Activated T-cell treated with anti-CD3 and anti-CD28 coated beads for 24 hours (primary cell): ENCODE measurements at places on chromosomes 1 and 21.

GRCh38 chr1:116877141-116877818, 32.4 kb upstream of the PTGFRN start:
- DNase-seq = no peak

- DNase-seq = no peak
Observed at GRCh38 chr1:99662539-99663080, 16.7 kb downstream of the PALMD start.

- no peak for DNase-seq
Observed at GRCh38 chr1:152912900-152913299, 4.6 kb downstream of the IVL start.

- peak; percentile 63 for DNase-seq
Observed at GRCh38 chr1:85200463-85201339, at the start of gene SYDE2. Gene SYDE2 (minus strand): TSS chr1:85201016. CDS start chr1:85200996, 20 bp downstream.

- peak; percentile 54 for DNase-seq
Observed at GRCh38 chr21:42145569-42146272, 73.2 kb upstream of the ABCG1 start.

- DNase-seq = peak; percentile 34
Observed at GRCh38 chr21:34526618-34527290, 14.7 kb upstream of the KCNE1 start.

DNA sequence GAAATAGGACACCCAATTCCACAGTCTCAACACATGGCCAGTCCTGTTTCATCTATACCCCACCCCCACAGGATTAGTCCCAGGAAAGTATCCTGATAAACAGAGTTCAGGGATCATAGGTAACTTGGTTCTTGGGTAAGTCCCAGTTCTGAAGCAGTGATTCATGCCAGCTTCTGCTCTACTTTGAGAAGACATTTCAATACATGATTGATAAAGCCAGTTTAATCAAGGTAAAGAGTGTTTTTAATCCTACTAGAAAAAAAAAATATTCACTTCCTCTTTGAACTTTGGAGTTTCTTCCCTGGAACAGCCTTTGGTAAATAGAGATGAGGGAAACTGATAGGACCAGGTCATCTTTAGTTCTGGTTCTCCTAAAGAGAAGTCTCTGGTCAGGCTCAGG, 142.4 kb downstream of the TLR5 start:
- DNase-seq = no peak

DNA sequence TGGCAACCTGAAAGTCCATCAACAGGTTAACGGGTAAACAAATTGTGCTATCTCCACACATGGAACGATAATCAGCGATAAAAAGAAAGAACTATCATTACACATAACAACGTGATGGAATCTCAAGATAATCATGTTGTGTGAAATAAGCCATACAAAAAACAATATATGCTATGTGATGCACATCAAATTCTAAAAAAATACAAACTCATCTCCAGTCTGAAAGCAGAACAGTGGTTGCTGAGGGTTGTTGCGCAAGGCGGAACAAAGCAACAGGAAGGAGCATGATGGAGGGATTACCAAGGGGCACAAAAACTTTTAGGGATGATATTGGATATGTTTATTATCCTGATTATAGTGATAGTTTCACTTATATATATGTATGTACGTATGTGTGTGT, 324.8 kb downstream of the VAV3 start:
- no peak for DNase-seq

GRCh38 chr1:63277195-63278192, 44.9 kb upstream of the FOXD3 start:
- DNase-seq = no peak

GRCh38 chr1:200468264-200469001, 58.6 kb upstream of the ZNF281 start:
- no peak for DNase-seq

- DNase-seq = no peak
Observed at GRCh38 chr1:164188497-164188896, 370.5 kb upstream of the PBX1 start.

GRCh38 chr1:67980028-67980427, 70.4 kb downstream of the DIRAS3 start:
- no peak for DNase-seq

GRCh38 chr1:3865606-3866160, 8.4 kb downstream of the DFFB start:
- DNase-seq = no peak

DNA sequence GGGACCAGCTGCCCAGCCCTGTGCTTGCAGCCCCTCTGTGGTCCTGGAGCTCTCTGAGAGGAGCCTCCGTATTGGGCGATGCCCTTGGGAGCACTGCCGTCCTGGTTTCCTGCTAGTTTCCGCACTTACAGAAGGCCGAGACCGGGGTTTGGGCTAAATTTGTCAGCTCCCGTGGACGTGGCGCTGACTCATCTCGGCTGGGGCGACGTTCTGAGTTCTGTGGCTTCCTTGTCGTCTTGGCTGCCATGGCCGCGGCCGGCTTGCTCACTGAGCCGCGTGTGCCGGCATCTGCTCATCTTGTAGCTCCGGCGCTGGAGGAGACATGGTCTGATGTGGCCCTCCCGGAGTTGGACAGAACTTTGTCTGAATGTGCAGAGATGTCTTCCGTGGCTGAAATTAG, 64.9 kb downstream of the PCNT start:
- no peak for DNase-seq

DNA sequence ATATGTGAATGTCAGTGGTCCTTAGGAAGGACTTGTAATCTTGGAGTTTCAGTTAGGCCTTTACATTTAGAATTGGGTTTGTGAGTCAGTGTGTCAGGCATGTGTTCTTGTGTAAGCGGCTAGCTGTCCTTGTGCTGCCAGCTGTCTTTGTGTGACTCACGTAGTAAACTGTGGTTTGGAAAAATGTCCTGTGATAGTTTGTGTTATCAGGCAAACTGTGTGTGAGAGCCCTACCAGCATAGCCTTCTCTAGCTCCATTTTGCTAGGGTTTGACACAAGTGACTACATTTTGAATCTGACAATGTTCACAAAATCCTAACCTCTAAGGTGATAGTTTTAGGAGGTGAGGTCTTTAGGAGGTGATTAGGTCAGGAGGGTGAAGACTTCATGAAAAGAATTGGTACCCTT, 6.9 kb upstream of the SLC35D1 start:
- no peak for DNase-seq

- peak; percentile 28 for DNase-seq
Observed at GRCh38 chr1:31010086-31010989, 55.2 kb downstream of the PUM1 start.

GRCh38 chr1:21573475-21573874, 64.3 kb downstream of the ALPL start:
- no peak for DNase-seq

- no peak for DNase-seq
Observed at GRCh38 chr21:37564924-37565529, 198.5 kb downstream of the DYRK1A start.

DNA sequence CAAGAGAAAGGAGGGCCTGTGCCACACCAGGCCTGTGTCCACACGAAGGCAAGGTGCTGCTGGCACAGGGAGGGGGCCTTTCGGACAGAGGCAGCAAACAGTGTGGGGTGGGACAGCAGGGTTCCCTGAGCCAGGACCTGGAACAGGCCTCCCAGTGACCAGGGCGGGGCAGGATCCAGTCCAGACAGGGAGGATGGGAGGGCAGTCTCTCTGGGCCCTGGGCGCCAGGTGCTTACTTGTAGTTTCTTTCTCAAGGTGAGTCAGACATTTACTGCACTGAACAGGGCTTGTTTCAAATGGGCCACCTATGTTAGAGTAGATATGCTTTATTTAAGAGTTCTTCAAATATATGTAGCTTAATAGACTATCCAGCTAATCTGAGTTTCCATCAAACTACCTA, 52.8 kb upstream of the STUM start:
- no peak for DNase-seq

DNA sequence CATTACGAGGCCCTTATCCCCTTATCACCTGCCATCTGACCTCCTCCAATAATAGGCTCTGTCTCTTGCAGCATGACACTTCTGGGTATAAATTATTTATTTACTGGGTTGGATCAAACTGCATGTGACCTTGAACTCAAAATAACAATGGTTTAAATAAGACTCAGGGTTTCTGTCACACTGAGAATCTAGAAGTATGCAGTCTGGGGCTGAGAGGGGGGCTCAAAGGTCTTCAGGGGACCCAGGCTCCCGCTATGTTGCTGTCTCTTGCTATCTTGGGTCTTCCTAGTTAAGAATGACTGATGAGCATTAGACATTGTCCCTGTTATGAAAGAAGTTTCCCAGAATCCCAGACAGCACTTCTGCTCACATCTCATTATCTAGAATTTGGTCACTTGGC, 133.5 kb downstream of the URB2 start:
- no peak for DNase-seq

- DNase-seq = no peak
Observed at GRCh38 chr1:52978045-52978444, 51.0 kb downstream of the SCP2 start.

- no peak for DNase-seq
Observed at GRCh38 chr21:16534408-16535101, 804.8 kb downstream of the USP25 start.

- no peak for DNase-seq
Observed at GRCh38 chr1:8512504-8512903, 194.6 kb downstream of the SLC45A1 start.

GRCh38 chr1:227779685-227780084, 35.8 kb upstream of the PRSS38 start:
- no peak for DNase-seq

DNA sequence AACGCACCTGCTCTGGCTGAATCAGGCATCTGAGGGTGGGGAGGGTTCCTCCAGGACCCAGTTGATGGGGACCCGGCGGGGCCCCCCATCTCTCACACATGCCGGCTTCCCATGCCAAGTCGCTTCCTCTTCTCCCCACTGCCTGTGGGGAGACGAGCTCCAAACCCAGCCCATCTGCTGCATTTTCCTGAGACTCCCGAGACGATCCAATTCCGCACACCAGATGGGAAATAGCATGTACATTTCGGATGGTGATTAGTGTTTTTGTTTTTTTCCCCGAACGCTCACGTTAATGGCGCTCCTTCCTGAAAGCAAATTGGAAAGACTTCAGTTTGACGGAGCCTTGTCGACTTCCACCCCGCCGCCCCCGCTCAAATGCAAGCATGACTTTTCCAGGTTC, 13.2 kb upstream of the GRIK3 start:
- no peak for DNase-seq

GRCh38 chr1:8059161-8059622, 33.1 kb upstream of the ERRFI1 start:
- no peak for DNase-seq

DNA sequence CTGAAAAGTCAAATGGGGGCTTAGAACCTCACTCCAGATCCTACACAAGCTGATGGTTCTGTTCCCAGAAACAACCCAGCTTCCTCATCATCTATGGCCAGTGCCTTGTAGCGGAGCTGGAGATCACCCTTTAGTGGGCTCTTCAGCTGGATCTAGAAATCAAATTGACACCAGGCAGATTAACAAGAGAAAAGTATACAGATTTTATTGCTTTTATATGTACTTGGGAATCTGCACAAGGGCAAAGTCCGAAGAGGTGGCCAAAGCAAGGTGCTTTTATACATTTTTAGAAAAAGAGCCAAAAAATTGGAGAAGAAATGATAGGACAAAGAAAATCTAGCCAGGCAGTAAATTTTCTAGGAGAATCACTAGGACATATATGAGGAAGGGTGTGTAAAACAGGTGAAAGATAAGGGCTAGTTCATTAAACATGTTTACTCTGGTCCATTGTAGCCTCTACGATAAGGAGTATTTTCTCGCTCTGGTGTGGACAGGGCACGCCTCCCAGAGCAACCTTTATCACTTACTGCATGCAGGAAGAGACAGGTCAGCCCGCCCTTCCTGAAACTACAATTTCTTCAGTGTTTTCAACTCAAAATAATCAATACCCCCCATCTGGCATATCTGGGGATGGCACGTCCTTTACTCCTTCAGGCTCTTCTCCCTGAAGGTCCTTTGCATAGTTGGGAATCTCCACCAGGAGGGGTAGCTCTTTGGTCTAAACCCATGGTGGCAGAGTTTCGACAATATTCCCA, 14.0 kb upstream of the LGALS8 start:
- DNase-seq = no peak

- DNase-seq = no peak
Observed at GRCh38 chr1:24986372-24986965, 56.4 kb upstream of the RUNX3 start.

- DNase-seq = no peak
Observed at GRCh38 chr21:34833465-34833864, 164.7 kb downstream of the CLIC6 start.

- DNase-seq = no peak
Observed at GRCh38 chr1:208019257-208019656, 108.3 kb upstream of the CD34 start.

GRCh38 chr1:100001462-100001861, 31.7 kb downstream of the SLC35A3 start:
- no peak for DNase-seq

- DNase-seq = no peak
Observed at GRCh38 chr1:3444298-3444697, 10.2 kb upstream of the ARHGEF16 start.

- peak; percentile 71 for DNase-seq
Observed at GRCh38 chr1:156601122-156601830, at the start of gene GPATCH4. Gene GPATCH4 (minus strand): TSS chr1:156601479.

GRCh38 chr1:44284184-44284583, 70.9 kb downstream of the ERI3 start:
- no peak for DNase-seq

DNA sequence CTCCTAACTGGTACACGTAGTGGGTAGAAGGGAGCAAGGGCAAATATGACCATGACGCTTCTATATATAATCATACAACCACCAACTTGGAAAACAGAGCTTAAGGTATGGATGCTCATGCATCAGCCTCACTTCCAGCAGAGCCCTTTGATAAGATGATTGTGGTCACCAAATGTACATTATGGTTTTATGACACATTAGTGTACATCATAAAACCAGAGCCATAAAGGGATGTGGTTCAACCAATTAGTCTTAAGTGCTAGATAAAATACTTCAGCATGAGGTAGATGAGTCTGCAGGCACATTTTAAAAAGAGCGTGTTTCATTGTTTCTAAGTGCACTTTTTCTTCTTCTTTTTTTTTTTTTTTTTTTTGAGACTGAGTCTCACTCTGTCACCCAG, 43.7 kb downstream of the NIBAN1 start:
- no peak for DNase-seq

DNA sequence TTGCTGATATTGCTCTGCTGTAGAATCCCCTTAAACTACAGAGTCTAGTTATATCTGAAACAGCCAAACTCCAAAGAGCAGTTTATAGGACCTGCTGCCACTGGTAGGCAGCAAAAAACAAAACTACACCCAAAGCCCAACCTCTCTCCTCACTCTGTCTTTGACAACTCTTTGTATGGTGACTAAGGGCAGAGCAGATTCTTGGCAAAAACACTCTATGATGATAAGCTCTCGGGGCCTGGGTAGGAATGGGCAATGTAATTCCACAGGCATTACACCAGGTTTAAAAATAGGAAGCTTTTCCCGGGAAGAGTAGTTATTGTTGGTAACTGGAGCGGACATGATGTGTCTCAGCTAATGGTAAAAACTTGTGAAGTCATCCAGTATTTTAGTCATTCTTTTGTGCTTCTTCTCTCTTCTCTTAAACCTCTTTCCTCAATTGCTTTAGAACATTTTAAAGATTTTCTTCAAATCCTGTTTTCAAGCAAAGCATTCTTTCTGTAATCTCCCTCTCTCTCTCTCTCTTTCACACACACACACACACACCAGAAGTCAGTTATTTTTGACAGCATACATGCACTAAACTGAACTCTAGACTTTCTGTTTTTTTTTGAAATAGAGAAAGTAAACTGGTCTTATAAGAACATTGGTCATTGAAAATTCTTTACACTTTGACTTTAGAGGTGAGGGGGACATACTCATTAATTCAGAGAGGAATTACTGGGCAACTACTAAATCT, 193.5 kb downstream of the PAPPA2 start:
- DNase-seq = no peak

GRCh38 chr1:27400082-27400962, 7.9 kb downstream of the GPR3 start:
- no peak for DNase-seq
